Foreskin keratinocyte (primary cell): ENCODE measurements at places on chromosomes 12 and 14.

- DNase-seq = no peak
These were observed 38.3 kb upstream of the PRB2 start for GRCh38 chr12:11433664-11434063.

DNA sequence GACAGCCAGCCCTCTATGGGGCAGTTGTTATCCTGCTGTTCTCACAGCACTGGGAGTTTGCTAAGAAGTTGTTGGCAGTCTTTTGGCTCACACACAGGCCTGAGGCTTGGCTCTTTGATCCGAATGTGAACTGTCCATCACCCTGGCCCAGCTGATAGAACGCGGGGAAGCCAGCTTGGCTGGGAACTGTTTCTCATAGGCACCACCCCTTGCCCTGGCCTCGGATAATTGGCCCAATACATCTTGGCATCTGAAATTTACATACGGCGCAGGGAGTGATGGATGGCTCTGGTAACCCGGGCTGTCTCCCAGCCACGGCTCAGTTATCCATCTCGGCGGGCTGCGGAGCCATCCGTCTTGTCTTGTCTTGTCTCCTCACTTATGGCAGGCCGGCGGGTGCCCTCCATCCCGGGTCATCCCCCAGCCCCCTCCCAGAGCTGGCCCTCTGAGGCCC lies 164.1 kb downstream of the PHETA1 start:
- no peak for DNase-seq

DNA sequence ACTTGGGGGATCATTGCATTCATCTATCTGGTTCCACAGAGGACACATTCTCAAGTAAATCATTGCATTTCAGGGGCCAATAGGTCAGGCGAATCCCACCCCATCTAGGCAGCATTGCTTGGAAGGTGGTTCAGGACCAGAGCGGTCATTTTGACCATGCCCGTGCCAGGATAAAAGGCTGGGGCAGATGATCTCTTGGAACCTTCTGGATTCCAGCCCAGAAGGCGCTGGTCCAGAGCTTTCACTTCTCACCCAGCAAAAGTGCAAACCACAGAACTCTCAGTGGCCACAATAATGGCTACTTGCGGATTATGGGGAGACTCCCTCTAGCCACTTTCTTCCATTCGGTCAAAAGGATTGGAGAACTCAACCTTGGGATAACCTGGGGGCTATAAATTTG lies 595 bp upstream of the KRT85 start:
- DNase-seq = no peak

DNA sequence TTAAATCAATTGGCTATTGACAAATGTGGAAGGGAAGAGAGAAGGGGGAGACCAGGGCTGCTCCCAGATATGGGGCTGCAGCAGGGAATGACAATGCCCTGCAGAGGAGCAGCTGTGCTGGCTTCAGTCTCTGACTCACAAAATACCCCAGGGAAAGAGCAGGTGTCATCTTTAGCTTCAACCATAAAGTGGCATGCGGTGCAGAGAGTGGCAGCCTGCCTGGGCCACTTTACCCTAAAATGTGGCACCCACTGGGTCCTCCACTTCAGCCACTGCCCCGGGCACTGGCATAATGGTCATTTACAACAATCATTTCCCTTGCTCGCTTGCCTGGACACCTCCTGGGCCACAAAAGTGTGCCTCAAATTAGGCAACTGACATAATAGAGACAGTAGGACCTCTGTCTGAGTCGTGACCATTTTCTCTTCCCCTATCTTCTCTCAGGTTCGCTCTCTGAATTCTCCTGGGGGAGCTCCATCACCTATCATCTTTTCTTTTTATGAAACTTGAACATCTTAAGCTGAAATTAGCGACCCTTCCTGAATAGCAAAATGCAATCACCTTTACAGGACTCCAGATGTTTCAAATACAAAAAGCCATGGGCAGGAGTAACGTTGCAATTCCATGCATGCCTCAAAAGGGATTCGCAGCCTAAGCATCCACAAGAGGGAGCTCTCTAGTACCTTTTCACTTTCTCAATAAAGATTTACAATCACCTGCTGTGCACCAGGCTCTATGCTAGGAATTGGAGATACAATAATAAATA lies 179.9 kb upstream of the ATF7IP start:
- peak; percentile 38 for DNase-seq

- DNase-seq = peak; percentile 32
These were observed 14.2 kb downstream of the ESR2 start for GRCh38 chr14:64279704-64280668.

DNA sequence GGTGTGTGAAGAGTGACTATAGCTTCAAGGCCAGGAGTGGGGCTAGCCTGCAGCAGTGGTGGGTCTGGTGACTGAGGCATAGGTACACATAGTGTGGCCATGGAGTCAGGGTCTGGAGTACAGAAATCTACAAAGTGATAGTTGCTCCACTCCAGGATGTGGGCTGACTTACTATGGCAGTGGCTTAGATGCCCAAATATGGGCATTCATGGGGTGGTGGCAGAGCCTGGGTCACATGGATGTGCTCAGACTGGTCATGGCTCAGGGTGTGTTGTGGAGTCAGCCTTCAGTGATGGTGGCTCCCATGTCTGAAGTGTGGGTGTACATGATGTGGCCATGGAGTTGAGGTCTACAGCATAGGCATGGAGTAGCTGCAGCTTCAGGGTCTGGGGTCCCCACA lies 27.3 kb downstream of the CLEC6A start:
- no peak for DNase-seq

- no peak for DNase-seq
These were observed 71.3 kb downstream of the EID3 start for GRCh38 chr12:104374806-104375205.

- DNase-seq = no peak
These were observed 181.6 kb downstream of the ADGRD1 start for GRCh38 chr12:131135311-131135785.

GRCh38 chr12:95859344-95859816 lies 628 bp downstream of the SNRPF start:
- DNase-seq = peak; percentile 38

DNA sequence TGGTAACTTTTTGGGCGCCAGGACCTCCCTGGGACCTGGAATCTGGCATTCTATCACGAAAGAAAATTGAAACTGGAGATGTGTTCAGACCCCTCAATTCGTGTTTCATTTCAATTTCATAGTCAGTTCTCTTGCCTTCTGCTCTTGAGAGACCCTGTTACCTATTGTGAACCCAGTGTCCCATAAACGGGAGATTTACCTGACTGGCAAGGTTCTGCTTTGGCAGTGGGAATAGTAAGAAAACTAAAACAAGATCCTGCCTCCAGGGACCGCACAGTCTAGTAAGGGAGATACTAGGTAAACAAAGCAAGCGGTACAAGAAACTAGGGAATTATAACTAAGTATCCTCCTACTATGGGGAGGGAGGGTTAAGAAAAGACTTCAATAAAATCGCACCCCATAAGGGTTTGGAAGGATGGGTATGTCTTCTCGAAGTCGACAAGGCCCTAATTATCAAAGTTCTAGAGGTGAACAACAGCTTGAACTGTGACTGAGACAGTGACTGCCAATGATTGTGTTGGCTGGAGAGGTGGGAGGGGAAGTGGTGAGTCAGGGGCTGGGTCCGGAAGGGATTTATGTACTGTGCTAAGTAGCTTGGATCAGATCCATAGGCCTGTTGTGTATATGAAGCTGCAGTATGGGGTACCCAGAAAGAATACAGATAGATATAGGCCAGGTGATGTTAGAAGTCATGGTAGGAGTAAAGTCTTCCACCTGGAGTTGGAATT lies 754 bp downstream of the ACSS3 start:
- no peak for DNase-seq

DNA sequence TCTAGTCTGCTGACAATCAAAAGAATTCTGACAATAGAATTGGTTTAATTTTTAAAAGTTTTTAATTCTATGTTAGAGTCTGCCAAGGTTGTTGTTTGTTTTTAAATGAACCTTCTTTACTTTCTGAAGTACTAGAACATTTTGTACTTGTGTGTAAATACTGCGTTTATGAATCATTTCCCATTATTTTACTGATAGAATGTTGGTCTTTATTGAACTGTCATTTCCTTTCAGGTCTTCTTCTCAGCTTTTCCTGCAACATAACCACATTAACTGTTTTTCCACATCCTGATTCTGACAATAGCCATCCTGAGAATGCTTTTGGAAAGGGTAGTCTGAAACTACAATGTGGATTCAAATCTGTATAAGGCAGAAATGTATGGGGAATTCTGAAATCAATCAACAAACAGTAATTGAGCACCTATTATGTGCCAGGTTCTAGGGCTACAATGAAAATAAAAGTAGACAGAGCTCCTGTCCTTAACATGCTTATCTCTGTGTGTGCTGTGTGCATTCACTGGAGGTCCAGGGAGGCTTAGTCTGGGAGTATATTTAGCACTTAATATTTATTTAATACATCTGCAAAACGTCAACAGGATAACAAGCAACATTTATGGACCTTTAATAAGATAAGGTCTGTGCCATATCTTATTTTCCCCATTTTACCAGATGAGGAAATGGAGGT lies 73.1 kb upstream of the SLC38A2 start:
- DNase-seq = no peak

DNA sequence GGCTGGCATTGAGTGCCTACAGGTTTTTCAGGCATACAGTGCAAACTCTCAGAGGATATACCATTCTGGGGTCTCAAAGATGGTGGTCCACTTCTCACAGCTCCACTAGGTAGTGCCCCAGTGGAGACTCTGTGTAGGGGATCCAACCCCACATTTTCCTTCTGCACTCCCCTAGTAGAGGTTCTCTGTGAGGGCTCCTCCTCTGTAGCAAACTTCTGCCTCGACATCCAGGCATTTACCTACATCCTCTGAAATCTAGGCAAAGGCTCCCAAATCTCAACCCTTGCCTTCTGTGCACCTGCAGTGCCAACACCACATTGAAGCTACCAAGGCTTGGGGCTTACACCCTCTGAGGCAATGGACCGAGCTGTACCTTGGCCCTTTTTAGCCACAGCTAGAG lies 179.2 kb downstream of the CCDC91 start:
- no peak for DNase-seq

DNA sequence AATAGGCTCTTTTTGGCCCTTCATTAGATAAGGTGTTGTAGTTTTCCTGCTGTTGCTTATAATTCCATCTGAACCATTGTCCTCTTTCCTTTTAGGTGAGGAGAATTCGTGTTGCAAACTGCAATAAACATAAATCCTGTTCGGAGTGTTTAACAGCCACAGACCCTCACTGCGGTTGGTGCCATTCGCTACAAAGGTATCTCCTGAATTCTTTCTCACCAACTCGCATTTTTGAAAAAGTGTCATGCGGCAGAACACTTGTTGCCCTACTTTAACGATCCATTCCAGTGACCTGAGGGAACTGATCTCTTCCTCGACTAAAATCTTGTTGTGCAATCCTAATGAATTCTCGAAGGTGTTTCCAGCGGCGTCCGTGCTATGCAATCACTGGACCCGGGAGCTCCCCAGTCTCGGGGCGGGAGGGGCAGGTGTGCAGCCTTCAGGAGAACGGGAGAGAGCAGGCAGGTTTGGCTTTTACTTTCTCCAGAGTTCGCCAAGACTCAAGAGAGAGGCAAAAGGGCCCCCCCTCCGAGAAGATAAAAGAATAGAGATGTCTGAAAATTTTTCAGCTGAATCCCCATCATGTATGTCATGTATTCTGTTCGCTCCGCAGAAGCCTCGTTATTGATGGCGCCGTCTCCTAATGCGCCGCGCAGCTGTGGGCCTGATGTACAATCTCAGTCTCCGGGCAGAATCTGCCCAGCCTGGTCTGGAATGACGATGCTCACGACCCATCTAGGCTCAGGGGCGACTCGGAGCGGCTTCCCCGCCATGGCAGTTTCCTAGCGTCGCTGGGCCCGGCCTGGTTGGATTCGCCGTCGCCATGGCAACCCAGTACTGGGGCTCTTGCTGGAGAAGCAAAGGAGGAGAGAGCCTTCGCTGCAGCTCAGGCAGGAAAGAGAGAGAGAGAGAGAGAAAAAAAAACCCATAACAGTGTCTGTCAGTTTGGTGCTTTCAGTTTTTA lies 38.2 kb downstream of the PLXNC1 start:
- no peak for DNase-seq

- no peak for DNase-seq
These were observed 9.1 kb upstream of the TMCC3 start for GRCh38 chr12:94659346-94659930.

DNA sequence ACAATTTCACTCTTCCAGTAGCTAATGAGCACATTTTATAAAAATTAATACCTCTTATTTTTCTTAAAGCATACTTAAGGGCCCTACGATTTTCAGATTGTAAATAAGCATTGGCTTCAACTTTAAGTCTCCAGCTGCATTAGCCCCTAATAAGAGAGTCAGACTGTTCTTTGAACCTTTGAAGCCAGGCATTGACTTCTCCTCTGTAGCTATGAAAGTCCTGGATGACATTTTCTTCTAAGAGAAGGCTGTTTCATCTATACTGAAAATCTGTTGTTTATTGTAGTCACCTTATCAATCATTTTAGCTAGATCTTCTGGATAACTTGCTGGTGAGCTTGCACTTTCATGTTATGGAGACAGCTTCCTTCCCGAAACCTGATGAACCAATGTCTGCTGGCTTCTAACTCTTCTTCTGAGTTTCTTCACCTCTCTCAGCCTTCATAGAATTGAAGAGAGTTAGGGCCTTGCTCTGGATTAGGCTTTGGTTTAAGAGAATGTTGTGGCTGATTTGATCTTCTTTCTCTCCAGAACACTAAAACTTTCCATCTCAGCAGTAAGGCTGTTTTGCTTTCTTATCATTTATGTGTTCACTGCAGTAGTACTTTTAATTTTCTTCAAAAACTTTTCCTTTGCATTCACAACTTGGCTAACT lies 377.1 kb upstream of the RGS6 start:
- DNase-seq = no peak

GRCh38 chr12:94112121-94112520 lies 36.3 kb upstream of the PLXNC1 start:
- no peak for DNase-seq

GRCh38 chr14:34465069-34465859 lies 3.2 kb upstream of the SPTSSA start:
- DNase-seq = peak; percentile 29

DNA sequence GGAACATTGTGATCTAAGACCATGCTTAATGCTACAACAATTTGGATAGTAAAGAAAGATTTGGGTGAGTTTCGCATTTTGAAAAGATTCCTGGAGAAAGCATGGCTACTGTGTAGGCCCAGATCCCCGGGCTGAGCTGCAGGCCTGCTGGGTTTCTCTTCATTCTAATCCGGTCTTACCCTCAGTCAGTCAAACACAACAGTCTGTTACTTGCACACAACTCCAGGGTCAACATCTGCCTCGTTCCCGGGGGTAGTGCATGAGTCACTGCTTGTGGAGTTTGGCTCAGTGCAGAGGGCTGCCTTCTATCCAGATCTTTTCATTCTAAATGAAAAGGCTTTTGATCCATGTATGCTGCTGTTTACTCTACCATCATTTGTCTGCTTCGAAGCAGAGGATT lies 60.4 kb upstream of the SEL1L start:
- no peak for DNase-seq

GRCh38 chr12:106672314-106673025 lies 89.7 kb downstream of the RFX4 start:
- DNase-seq = no peak

DNA sequence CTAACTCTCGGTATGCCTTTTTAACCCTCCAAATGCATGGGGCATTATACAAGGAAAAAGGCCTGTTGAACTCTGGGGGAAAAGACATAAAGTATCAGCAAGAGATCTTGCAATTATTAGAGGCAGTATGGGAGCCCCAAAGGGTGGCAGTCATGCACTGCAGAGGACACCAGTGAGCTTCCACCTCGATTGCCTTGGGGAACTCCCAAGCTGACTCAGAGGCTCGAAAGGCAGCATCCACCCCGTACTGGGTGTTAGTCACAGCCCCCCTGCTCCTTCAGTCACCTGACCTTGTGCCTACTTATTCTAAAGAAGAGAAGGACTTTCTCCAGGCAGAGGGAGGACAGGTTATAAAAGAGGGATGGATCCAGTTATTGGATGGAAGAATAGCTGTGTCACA lies 781.4 kb upstream of the TMEM132C start:
- DNase-seq = peak; percentile 44
